ENCODE measurements at places on chromosomes 12 and 14. TPM values are rescaled to one million over a fixed set of nuclear protein-coding genes. Genes with fewer than 3 reads are reported as not detected.

DNA sequence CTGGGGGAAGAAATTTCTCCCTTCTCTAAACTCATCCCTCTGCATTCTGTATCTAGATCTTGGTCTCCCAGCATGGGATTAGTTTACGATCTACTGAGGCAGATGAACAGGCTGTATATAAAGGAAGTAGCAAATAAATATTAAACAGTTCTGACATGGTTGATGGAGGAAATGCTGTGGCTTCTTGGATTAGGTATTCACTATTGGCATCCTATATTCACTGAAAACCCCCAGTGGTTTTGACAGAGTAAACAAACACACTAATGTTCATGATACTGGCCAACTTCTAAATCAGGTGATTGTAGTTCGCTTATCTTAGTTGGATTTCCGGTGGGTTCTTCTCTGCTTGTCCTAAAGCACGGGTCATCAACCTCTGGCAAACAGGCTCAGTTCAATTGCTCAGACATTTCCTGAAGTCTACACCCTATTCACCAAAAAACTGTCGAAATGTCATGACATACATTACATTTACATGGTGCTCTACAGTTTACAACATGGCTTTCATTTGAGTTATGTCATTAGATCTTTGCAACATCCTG is 433.9 kb downstream of the EGLN3 start:
- DNase-seq: no peak
- H3K4me3 ChIP-seq: no peak overlapping the region
- no peaks in the 10 kb centered on the region for H3K27me3 ChIP-seq
- no peaks in the 10 kb centered on the region for H3K4me1 ChIP-seq

GRCh38 chr14:36070031-36070719 is 106.3 kb downstream of the PTCSC3 start:
- peak; percentile 55 for DNase-seq
- H3K4me1 ChIP-seq: no peaks in the 10 kb centered on the region
- H3K36me3 ChIP-seq: no peaks in the 10 kb centered on the region
- H3K4me3 ChIP-seq: no peak overlapping the region
- peaks cover 3% of the 10 kb centered on the region for H3K27me3 ChIP-seq
- H3K27ac ChIP-seq: no peak overlapping the region

GRCh38 chr14:103663506-103663905 is 34.5 kb downstream of the KLC1 start:
- no peak for DNase-seq
- H3K36me3 ChIP-seq: peaks cover 7% of the 10 kb centered on the region
- H3K27me3 ChIP-seq: no peaks in the 10 kb centered on the region
- H3K4me1 ChIP-seq: no peaks in the 10 kb centered on the region
- no peak overlapping the region for H3K27ac ChIP-seq

DNA sequence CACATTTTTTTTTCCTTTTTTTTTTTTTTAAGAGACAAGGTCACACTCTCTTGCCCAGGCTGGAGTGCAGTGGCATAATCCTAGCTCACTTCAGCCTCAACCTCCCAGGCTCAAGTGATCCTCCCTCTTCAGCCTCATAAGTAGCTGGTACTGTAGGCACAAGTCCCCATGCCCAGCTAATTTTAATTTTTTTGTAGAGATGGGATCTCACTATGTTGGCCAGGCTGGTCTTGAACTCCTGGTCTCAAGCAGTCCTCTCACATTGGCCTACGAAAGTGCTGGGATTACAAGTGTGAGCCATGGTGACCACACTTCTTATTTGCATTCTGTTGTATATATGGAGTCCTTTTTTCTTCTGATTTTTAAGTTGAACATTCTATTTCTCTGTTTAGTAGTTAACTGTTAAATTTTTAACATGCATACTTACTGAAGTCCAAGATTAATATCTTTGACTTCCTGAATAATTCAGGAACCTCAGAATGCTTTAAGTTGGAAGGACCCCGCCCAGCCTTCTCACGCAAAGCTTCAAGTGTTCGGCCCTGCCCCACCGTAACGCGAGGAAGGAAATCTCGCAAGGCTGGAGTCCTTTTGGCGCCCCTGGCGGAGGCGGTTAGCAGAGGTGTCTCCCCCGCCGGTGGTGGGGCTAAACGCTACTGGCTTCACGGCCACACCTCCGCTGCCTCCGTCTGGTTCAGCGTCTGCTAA is 21.6 kb downstream of the SPATS2 start:
- H3K4me3 ChIP-seq: no peak overlapping the region
- H3K27ac ChIP-seq: no peak overlapping the region
- DNase-seq: peak; percentile 17
- no peaks in the 10 kb centered on the region for H3K27me3 ChIP-seq
- H3K36me3 ChIP-seq: peaks cover 11% of the 10 kb centered on the region

The GPHB5 gene
- not detected for polyA plus RNA-seq

The MYH6 gene
- 2.0 TPM for polyA plus RNA-seq

The WNT1 gene
- not detected for polyA plus RNA-seq

The PTHLH gene
- polyA plus RNA-seq: 0.54 TPM

The KRT79 gene
- 0.31 TPM for polyA plus RNA-seq
